NCI-H69 (cell line): ENCODE measurements at places on chromosomes 13 and 19.
A peak's percentile ranks its signal among the peaks of the same experiment; 100 is the strongest.

DNA sequence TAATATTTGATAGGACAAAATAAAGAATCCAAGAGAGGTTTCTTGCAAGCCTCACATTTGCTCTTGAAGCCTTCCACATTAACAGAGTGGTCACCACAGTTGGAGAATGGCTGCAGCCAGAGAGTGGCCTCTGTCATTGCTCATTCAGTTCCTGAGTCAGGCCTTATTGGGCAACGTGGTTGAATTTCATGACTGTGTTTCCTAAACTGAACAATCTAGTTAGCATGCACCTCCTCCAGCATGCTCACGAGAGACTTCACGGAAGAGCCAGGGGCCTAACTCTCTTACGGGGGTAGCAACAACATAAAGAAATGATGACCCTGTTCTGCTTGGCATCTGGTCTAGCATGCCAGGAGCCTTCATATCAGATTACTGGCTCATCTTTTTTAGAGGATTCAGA lies 9.6 kb upstream of the UBL3 start:
- DNase-seq = no peak

- no peak for DNase-seq
These were observed 47.0 kb downstream of the RUBCNL start for GRCh38 chr13:46340011-46340410.

GRCh38 chr19:28694812-28695211 lies 518.1 kb downstream of the UQCRFS1 start:
- DNase-seq = no peak

DNA sequence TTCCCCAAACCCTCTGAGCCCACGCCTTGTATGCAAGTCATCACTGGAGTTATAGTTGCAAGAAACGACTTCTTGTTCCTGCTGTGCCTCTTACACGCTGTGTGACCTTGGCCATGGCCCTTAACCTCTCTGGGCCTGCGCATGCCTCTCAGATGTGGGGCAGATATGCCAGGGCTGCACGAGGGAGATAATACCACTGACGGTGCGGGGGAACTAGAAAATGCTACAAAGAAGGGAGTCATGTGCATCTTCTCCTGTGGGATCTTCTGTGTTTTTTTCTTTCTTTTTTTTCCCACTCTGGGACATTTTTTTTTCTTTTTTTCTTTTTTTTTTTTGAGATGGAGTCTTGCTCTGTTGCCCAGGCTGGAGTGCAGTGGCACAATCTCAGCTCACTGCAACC lies 4.3 kb upstream of the SAMD1 start:
- no peak for DNase-seq

GRCh38 chr13:39318161-39318560 lies 279.9 kb downstream of the NHLRC3 start:
- DNase-seq = no peak

GRCh38 chr13:32824061-32824460 lies 192.2 kb upstream of the KL start:
- no peak for DNase-seq

DNA sequence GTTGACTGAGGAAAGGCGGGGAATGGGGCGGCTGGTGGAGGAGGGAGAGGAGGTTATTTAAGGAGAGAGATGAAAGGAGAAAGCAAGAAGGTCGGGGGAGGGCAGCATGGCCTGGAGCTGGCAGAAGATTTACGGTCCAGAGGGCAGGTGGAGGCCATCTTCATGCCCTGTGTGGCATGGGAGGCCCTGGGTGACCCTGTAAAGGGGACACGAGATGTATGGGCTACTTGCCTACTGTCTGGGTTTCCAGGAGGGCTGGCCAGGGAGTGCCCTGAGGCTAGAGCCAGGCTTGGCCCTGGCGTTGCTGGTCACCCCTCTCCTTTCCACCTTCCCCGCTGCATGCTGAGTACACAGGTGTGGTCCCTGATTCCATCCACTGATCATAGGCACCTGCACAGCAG lies 6.1 kb downstream of the WTIP start:
- DNase-seq = no peak

- no peak for DNase-seq
These were observed 476.4 kb downstream of the UQCRFS1 start for GRCh38 chr19:28736528-28736927.

DNA sequence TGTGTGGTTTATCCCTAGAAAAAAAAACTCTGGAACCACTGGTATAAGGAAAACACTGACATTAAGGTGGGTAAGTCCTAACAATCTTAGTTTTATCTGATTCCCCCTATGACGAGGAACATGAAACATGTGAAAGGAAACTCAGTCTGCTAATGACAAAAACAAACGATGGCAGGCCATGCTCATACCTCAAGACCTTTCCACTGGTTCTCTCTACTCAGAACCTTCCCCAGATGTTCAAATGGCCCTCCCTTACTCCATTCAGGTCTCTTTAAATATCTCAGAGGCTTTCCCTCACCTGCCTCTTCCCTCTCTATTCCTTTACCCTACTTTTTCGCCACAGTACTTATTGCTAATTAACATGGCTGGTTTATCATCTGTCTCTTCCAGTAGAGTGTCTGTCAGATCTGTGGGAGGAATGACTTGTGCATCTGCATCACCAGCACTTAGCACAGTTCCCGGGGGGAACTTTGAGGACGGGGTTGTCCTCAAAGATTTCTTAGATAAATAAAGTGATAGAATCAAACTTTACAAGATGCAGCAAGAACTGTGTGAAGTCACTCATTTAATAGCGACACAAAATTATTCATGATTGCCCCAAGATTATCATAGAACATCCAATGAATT lies 1.5 kb downstream of the TUBGCP3 start:
- DNase-seq = peak; percentile 33

DNA sequence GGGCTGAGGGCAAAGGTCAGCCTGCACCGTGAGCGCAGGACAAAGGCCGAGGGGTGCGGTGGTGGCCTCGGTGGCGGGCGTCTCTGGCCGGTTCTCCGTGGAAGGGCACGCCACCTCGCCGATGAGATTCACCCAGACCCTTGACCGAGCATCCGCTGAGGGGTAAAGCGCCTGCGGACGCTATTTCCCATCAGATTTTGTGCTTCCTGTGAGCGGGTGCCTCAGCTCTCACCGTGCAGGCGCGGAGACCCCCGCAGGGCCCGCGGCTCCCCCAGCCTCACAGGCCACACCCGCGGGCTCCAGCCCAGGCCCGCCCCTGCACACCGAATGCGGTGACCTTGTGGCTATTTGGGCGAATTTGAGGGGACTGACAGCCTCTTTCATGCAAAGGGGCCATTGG lies 348.0 kb downstream of the TEX29 start:
- DNase-seq = no peak

GRCh38 chr19:38686530-38686888 lies 39.1 kb downstream of the ACTN4 start:
- DNase-seq = no peak

- DNase-seq = no peak
These were observed 93.4 kb downstream of the KCTD12 start for GRCh38 chr13:76792731-76793347.

DNA sequence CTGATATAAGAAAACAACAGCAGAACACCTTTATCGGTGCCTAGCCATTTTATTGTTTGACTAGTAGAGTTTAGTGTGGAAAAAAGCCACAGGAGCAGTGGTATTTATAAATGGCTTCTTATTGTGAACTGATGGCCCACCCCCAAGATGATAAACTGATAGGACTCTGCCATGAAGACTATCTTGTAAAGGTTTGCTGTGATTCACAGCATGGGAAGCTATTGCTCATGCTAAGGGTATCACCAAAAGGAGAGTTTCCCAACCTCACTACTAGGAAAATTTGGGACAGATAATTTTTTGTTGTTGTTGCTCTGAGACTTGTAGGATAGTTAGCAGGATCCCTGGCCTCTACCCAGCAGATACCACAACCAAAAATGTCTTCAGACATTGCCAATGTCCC lies 12.0 kb upstream of the SLC7A1 start:
- DNase-seq = no peak

- peak; percentile 48 for DNase-seq
These were observed 32.7 kb downstream of the KDM4B start for GRCh38 chr19:5001615-5002014.

DNA sequence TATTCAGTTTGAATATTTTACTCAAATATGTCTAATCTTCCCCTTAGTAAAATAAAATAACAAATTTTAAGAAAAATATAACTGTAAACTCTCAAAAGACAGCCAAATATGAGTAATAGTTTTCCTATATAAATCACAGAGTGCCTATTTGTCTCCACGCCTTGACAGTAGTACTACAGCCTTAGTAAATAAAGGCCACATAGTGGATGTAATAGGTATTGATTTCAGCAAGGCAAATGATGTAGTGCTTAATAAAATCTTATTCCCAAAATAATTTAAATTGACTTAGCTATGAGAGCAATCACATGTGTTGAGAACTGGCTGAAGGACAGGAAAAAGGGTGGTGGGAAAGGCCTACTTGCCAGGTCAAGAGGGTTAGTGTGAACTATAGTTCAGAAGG lies 747.2 kb downstream of the OLFM4 start:
- DNase-seq = peak; percentile 5

GRCh38 chr19:14516048-14516534 lies 2.1 kb downstream of the DNAJB1 start:
- DNase-seq = no peak

- no peak for DNase-seq
These were observed 210.8 kb upstream of the STARD13 start for GRCh38 chr13:33496336-33496735.

GRCh38 chr13:114235697-114236096 lies 1.0 kb downstream of the CDC16 start:
- peak; percentile 22 for DNase-seq

- DNase-seq = no peak
These were observed 9.2 kb downstream of the UBE2S start for GRCh38 chr19:55398200-55398925.

DNA sequence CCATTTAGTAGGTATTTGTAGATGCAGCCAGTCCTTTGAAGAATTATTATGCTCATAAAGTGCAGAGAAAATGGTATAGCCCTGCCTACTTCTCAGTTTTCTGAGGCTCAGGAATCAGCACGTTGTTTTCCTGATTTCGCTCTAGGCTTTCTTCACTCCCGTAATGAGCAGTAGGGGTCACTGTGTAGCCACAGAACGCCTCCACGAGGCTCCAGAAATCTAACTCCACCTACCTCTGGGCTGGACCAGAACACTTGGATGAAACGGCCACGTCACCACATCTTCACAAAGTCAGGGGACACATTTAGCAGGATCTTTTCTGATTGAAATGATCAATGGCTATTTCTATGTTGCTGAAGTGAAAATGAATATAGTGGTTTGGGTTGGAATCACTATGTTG lies 49.8 kb upstream of the GTF3A start:
- peak; percentile 63 for DNase-seq

DNA sequence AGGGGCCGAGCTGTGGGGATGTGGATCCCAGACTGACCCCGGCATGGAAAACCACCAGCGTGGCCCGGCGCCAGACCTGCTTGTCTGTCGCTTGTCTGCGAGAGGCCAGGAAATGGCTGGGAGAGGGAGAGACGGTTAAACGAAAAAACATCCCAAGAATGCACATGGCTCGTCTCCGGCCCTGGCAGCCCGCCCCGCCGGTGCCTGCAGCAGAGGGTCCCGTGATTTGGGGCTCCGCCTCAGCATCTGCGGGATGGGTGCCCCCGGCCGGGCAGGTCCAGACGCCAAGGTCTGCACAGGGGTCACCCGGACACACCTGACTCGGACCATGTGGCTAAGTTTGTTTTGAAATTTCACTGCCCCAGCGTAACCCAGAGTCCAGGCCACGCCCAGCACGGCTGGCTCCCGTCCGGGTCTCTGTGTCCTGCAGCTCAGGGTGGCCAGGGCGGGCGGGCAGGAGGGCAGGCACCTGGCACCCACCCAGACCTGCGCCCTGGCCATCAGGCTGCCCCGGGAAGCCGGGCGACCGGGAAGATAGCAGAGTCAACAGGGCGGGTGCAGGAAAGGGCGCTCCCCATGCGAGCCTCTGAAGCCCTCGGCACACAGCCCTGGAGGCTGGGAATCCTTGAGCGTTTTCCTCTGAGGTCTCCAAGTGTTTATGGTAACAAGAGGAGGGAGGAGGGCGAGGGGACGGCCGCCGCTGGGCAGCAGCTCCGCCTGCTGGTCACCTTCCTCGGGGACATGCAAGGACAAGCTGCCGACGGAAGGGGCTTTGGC lies 103.2 kb downstream of the GADD45B start:
- DNase-seq = peak; percentile 73

- no peak for DNase-seq
These were observed 92.9 kb downstream of the PCDH9 start for GRCh38 chr13:67137044-67137735.

- no peak for DNase-seq
These were observed 13.8 kb downstream of the TIMM13 start for GRCh38 chr19:2413629-2414028.

- DNase-seq = peak; percentile 75
These were observed 62.0 kb downstream of the GPR12 start for GRCh38 chr13:26698392-26699196.

DNA sequence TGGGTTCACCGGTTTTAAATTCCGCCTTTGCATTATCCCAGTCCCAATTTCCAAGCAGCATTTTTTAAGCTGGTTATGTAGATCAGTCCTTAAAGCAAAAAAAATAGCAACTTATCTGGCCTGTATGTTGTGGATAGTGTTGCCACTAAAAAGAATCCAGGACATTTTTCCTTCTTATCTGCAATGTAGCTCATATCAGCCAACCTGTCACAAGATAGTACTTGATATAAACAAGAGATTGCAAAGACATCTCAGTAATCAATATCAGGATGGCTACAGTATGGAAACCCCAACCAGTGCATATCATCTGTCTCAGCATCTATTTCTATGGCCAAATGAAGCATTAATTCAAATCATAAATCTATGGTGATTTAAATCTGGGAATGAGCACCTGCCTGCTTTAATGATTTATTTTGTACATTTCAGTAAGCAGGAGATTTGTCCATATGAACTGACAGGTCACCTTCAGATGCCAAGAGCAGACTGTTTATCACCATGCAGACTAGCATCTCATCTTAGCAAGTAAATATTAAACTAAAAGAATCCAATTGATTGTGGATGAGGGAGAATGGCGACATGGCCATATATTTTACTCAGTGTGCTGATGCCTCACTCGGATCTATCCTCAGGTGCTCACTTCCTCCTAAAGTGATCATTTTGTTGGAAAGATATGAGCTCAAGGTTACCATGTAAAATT lies 240.4 kb downstream of the DACH1 start:
- no peak for DNase-seq

DNA sequence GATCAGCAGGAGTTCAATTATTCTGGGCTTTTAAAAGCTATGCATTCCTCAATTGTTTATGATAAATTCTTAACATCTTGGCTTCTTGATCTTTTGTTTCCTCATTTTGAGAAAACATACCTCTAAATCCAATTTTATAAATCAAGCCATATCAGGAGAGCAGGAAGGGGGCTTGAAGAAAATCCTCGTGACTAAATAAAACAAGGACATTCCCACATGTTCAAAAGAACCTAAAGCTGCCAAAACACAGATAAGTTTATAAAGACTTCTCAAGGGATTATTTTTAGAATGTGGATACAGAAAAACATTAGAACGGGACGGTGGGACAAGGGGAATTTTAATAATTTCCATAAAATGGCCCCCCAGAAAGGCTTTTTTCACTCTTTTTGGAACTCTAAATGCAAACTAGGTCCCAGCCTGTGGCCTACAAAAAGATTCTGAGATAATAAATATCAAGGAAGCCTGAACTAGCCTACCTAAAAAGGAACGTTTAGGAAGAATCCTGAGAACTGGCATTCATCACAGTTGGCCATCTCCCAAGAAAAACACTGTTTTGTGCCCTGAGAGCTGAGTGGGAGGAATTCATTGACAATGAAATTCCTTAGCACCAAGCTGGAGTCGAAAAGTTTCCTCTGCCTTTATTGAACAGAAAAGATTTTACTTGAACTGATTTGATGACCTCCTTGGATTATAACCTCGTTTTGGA lies 30.1 kb downstream of the ZAR1L start:
- DNase-seq = no peak
